ENCODE measurements at places on chromosomes 13 and 19. TPM values are rescaled to one million over a fixed set of nuclear protein-coding genes. Genes with fewer than 3 reads are reported as not detected.

COPE gene
- 113 TPM for total RNA-seq

CGB8 gene
- total RNA-seq: not detected

ZNF575 gene
- total RNA-seq: 1.5 TPM

RFPL4AL1 gene
- total RNA-seq: not detected

TGFBR3L gene
- total RNA-seq: 3.4 TPM

NMRK2 gene
- total RNA-seq: not detected
